C1 segment of cervical spinal cord (tissue), 14 donors: ENCODE measurements at places on chromosomes 2 and 18.

GRCh38 chr2:85470850-85471800 lies 52.6 kb downstream of the SH2D6 start:
- DNase-seq = no peak

GRCh38 chr2:127649684-127650040 lies 3.7 kb downstream of the GPR17 start:
- DNase-seq = no peak

DNA sequence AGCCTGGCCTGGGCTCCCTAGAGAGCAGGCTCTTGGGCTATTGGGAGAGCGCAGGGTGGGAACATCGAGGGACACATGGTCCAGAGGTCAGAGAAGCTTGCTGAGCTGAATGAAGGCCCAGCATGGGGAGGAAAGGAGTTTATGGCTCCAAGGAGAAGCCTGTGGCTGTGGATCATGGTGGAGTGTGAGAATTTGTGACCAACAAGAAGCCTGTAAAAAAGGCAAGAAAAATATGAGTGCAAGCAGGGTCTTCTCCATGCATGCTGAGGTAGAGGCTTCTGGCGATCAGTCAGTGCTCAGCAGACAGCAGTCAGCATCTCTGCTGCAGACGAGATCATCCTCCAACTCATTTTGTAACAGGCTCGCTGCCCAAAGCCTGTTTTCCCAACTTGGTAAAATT lies 1.3 kb upstream of the SCYGR3 start:
- no peak for DNase-seq

- DNase-seq = no peak
Observed at GRCh38 chr2:8059794-8060193, 622.1 kb upstream of the ID2 start.

DNA sequence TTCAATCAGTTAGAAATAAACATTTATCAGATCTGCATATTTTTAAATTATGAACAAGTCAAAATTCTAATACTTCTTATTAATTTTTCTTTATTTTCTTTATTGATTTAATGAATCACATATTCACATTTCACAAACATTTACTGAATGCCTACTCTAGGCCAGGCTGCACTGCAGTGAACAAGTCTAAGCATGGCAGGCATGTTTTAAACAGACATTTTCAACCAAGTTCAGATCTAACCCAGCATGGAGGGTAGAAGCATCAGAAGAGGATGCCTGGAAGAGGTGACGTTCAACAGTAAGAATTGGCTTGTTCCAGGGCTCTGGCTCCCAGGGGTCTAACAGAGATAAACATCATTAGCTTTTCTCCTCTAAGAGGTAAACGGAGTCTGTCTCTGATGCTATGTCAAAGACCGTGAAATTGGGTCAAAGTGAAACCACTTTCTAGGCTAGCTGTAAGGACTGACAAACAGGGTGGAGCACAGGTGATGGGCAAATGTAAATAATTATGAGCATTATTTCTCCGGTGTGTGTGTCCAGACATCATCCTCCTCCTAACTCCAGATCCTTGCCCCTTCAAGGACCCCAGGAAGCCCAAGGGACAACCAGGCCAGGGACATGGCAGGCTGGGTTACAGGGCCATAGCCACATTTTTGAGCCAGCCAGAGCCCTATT lies 50.6 kb downstream of the UNC50 start:
- DNase-seq = no peak

- DNase-seq = no peak
Observed at GRCh38 chr2:130287656-130288026, 55.1 kb upstream of the IMP4 start.

GRCh38 chr2:169110419-169110818 lies 41.1 kb downstream of the DHRS9 start:
- DNase-seq = no peak

- DNase-seq = no peak
Observed at GRCh38 chr2:219737270-219737691, 109.9 kb downstream of the SLC4A3 start.

- no peak for DNase-seq
Observed at GRCh38 chr18:8139891-8140406, 469.3 kb upstream of the RAB12 start.

GRCh38 chr2:171432206-171432968 lies 1.4 kb downstream of the METTL8 start:
- no peak for DNase-seq

- DNase-seq = no peak
Observed at GRCh38 chr2:693606-694005, 16.4 kb upstream of the TMEM18 start.

DNA sequence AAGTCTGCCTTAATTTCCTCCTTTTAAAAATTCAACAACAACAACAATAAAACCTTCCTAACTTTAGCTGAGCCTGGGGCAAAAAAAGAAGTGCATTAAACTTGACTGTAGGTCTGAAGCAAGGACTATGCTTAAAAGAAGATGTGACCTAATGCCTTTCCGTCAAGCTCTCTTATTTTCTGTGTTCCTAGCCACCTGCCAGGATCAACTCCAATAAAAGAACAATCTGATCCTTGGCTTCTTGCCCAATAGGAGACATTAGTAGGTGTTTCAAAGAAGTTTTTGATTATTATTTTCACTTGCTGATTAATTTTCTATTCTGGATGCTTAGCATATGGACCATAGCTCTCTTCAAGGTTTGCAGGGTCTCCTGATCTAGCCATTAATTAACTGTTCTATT lies 237.5 kb downstream of the STK39 start:
- no peak for DNase-seq

- DNase-seq = no peak
Observed at GRCh38 chr18:60146220-60146960, 226.2 kb downstream of the MC4R start.

DNA sequence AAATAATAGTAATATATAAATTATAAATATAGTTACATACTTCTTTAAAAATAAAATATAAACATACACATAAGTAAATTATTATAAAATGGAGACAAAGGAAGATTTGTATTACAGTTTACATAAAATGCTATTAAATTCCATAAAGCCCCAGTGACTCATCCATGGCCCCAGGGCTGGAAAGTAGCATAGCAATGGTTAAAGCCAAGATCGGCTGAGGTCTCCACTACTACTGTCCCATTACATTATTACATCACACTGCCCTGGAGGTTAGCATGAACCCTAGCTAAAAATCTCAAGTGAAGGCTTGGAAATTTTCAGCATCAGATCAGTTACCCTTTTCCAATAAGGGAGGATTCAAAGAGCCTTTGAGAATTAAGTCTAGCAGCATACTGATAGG lies 936.2 kb downstream of the DSC3 start:
- no peak for DNase-seq
